ENCODE measurements at places on chromosomes 12 and 14.

DNA sequence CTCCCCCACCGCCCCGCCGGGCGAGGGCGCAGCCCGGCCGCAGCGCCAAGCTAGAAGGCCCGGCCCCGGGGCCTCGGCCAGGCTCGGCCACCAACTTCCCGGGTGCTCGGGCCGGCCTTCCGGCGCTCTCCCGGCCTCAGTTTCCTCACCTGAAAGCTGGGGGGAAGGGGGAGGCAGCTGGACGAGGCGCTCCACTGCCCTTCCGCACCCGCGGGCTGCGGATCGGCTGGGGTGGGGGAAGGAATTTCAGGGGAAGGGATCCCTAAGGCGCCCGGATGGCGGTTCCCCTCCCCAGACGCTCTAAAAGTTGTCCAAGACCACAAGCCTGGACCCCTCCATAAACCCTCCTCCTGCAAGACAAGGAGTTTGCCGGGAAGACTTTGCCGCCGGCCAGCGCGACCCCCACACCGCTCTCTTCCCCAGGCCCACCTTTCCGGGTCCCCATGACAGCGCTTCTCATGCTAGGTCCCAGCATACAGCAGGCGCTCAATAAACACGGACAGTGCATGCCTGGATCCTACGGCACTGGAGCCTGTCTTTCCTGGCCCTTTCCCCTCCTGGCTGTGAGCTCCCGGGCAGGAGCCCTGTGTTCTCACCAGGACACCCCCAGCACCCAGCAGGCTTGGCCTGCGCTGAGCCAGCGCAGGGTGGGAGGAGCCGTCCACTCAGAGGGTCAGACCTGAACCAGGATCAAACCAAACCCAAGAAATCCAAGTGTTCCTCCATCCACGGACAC lies 18.1 kb downstream of the BEGAIN start:
- no peak for DNase-seq

- DNase-seq, result no peak
These were observed 66.7 kb downstream of the SMOC1 start for GRCh38 chr14:69945912-69946311.

GRCh38 chr14:70640938-70641547 lies 673 bp upstream of the TTC9 start:
- peak; percentile 61 for DNase-seq

- DNase-seq, result no peak
These were observed 132.4 kb downstream of the BRMS1L start for GRCh38 chr14:35958499-35958898.

GRCh38 chr12:117101953-117102799 lies 3.0 kb upstream of the TESC start:
- no peak for DNase-seq

DNA sequence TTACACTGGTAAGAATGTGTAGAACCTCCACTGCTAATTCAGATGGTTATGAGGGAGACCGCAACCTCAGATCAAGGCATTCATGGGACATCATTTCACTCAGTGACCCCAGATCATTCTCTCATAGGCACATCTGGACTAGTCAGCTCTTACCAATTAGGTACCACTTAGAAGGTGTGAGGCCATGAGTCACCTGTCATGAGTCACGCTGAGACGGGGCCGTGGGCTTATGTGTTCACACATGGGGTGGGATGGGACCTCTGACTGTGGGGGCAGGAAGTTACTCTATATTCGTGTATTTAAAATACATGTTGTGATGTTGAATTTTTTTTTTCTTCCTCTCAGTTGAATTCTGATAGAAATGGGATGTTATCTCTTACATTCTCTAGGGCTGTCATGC lies 55.9 kb downstream of the CCDC92 start:
- DNase-seq, result peak; percentile 70

DNA sequence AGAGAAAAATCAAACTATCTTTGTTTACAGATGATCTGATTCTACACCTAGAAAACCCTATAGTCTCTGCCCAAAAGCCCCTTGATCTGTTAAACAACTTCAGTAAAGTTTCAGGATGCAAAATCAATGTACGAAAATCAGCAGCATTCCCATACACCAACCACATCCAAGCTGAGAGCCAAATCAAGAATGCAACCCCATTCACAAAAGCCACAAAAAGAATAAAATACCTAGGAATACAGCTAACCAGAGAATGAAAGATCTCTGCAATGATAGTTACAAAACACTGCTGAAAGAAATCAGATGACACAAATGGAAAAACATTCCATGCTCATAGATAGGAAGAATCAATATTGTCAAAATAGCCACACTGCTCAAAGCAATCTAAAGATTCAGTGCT lies 265.7 kb downstream of the AEBP2 start:
- DNase-seq, result no peak

DNA sequence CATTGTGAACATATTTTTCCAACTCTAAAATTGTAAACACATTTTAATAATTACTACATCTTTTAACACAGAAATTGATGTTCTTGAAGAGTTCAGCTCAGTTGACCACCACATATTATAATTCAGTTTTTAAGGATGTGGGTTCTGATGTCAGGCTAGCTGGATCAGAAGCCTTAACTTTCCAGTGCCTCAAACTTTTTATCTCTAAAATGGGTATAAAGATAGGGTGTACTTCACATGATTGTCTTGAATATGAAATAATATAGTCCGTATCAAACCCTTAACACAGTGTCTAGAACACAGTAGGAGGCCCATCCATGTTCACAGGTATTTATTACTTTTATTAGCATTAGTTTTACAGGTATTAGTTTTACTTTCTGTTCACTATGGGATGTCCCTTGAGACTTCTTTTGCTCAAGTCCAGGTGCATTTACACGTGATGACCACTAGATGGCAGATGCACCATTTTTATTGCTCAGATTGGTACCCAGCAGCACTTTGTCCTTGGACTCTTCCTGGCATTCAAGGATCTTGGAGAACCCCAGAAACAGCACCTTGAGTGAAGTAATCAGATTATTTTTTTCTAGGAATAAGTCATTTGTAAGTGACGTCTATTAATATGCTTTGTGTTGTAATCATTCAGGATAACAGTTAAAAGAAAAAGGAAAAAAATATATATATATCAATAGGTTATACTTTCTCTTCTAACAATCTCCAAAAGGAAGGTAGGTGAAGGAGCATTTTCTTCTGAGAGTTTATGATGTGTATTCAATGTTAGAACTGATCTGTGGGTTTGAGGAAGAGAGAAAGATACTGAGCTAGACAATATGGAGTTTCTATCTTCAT lies 580.2 kb downstream of the ETNK1 start:
- DNase-seq, result peak; percentile 57

GRCh38 chr14:49545716-49546115 lies 40.5 kb downstream of the RPS29 start:
- no peak for DNase-seq

DNA sequence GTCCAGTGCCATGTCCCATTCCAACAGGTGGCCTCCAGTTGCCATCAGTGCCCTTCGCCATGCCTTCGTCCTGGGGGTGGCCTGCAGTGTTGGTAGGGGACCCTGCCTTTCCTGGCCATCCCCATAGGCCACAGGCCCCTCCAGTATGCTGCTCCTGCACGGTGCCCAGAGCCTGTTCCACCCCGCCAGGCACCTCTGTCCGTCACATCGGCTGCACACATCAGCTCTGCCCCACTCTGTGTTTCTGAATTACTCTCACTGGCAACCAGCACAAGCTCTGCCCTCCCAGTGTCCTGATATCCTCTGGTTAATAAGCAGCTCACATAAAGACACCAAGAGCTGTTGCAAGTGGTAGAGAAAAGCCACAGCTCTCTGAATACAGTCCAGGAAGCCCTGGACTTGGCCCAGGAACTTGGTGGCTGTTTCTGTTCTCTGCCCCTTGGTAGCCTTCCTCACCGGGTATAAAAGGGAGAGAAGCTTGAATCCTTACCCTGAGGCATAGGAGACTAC lies 31.3 kb upstream of the ATP2A2 start:
- no peak for DNase-seq

DNA sequence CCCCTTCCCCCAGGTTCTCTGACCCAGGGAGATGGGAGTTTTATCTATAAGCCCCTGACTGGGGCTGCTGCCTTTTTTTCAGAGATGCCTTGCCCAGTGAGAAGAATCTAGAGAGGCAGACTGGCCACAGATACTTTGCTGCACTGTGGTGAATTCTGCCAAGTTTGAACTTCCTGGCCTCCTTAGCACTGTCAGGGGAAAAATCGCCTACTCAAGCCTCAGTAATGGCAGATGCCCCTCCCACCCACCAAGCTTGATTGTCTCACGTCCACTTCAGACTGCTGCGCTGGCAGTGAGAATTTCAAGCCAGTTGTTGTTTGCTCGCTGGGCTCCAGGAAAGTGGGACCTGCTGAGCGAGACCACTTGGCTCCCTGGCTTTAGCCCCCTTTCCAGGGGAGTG lies 31.7 kb downstream of the KLRK1 start:
- no peak for DNase-seq

DNA sequence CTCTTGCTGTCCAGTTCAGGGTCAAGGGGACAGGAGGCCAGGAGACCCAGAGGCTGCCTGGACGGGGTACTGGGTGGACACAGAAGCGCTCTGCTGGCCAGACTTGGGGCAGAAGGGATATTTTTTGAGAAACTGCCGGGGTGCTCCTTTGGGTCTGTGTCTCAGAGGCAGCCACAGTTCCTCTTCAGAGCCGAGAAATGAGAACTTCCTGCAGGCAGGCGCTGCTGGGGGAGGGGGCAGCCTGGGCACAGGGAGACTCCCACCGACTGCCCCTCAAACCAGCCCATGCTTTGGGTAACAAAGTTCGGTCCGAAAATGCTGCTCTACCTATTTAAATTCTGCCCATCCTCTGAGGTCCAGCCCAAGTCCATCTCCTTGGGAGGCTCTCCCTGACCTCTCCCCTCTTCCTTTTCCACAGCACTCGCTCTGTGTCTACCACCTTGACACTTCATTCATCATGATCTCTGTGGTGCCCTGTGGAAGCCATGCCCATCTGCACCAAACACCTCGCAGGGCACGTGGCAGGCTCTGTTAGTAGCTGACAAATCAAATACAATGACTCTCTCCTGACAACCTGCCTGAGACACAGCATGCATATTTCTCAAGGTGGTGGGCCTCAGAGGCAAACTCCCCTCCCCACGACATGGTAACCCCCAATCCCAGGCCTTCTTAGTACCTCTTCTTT lies 16.4 kb downstream of the HDAC7 start:
- no peak for DNase-seq

DNA sequence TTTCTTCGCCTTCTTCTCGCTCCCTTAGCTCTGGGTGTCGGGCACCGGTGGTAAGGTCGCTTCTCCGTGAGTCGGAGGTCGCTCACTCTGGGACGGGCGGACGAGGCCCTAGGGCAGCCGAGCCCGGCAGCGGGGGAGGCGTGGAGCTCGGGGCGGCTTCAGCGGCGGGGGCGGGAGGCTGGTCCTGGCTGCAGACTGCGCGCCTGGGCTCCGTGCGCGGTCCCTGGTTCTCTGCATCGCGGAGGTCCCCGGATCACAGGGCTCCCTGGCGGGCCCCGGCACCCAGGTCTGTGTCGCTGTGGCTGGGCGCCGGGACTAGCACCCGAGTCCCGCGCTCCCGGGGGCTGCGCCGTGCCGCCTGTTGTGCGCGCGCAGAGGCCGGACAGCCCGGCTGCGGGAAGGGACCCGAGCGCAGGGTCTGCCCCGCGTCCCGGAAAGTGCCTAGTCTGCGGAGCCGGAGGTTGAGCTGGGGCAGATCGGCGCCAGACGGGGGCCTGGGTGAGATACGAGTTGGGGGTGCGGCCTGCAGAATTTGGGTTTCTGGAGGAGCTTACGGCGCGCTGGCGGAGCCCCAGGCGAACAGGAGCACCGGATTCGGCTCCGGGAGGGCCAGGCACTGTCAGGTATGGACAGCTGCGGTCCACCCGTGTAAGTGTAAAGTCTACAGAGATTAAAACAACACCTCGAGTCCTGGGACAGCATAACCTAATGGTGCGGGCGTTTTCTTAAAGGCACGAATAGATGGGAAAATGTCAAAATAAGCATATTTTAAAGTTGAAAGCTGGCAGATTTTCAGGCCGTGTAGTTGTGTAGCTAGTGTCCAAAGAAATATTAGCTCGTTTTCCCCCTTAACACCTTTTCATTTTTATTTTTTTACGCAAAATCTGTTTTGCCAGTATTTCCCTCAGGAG lies 713 bp downstream of the FRMD6 start:
- no peak for DNase-seq

DNA sequence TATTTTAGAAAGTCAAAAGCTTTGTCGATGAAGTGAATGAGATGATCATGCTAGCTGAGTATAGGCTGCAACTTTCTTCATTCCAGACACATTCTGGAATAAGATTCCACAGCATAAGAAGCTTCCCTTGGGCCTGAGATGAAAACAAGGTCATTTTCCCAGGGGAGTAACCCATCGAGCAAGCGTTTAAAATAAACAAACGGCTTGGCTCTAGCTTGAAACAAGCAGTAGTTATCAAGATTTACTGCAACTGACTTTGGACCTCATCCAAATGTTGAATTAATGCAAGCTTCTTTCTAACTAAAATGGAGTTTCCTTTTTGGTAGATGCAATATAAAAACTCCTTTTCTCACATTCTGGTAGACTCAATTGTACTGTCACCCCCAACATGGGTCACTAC lies 23.0 kb downstream of the KCNJ8 start:
- DNase-seq, result no peak

- DNase-seq, result no peak
These were observed 283.5 kb upstream of the RGS6 start for GRCh38 chr14:71648725-71649124.

GRCh38 chr12:132021965-132022364 lies 72.2 kb downstream of the EP400 start:
- no peak for DNase-seq

GRCh38 chr14:84234281-84234680 lies 1295.7 kb upstream of the FLRT2 start:
- DNase-seq, result no peak

DNA sequence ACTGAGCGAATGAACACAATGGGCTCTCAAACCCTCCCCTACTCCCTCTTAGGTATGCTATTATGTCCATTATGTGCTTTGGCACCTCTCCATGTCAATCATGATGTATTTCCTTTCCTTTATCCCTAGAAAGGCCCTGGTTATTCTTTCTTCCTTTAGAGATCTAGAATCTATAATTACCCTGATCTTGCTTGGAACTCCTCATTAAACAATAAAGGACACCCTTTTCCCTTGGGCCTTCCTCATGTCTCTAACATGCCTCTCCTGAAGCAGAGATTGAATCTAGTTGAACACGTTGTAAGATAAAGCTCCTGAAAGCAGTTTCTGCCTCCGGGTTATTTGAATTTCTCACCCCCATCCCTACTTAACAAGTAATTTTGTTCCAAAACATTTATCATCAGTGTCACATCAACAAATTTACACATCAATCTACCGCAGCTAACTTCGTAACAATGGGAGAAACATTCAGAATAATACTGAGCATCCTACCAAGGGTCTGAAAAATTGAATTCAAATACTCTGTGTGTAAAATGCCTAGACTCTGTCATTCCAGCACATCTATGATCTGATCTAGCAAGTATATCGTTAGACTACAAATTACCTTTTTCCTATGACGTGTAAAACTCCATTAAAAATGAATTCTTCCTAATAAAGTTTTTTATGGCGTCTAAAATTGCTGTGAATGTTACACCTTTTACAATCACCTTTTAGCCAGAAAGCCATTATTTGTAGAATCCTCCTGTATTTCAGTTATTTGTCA lies 5.4 kb downstream of the USP44 start:
- no peak for DNase-seq

DNA sequence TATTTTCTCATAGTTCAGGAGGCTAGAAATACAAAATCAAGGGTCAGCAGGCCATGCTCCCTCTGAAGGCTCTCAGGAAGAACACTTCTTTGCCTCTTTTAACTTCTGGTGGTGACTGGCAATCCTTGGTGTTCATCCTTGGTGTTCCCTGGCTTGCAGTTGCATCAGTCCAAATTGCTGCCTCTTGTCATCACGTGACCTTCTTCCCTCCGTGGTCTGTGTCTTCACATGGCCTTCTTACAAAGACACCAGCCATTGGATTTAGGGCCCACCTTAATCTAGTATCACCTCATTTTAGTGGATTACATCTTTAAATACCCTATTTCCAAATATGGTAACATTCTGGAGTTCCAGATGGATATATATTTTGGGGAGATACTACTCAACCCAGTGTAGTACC lies 7.5 kb upstream of the LRRC9 start:
- DNase-seq, result no peak
